Heart left ventricle (tissue), 16 donors: ENCODE measurements at places on chromosomes 3 and 15.

DNA sequence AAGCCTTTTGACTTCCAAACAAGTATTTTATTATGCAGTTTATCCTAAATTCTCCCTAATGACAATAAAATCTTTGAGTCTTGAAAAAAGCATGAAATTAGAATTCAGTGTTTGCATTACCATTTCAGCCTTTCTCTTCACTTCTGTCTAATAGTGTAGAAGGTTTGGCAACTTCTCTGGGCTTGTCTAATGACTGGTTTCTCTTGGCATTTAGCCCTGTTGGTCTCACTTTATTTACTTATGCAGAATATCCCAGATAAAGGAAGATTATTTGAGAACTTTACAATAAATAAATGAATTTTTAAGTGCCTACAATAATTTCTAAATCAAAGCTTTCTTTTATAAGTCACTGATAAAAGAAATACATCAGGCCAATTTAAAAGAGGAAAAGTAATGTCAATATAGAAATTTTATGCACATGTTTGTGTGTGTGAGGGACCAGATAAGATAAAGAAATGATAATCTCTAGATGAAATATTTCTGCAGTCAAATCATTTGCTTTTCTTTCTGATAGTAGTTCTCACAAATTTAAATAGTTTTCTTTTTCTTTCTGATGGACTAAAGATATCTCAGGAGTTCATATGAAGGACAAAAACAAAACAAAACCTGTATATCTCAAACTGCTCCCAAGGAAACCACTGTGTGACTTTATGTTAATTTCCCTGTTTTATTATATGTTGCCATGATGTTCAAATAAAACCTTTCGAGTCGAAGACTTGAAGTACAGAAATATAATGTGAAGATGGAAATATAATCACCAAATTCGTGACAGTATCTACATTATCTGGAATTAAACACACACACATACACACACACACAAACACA, 533.1 kb upstream of the CBLB start:
- DNase-seq: no peak

DNA sequence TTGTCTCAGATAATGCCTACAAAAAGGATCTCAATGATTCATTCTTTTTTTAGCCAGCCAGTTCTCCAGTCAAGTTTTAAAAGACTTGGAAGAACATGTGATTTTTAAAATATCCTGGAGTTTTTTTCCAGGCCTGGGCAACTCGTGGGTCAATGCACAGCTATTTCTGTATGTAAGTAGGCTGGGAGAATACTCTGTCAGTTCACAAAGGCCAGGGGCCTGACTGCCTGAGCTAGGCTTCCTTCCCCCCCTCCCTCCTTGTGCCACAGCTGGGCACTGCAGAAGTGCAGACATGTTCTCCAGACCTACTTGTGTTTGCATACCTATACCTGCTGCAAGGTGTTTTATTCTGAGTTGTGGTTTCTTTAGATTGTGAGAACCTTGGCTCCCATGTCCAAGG, 43.7 kb downstream of the CTDSPL start:
- no peak for DNase-seq

DNA sequence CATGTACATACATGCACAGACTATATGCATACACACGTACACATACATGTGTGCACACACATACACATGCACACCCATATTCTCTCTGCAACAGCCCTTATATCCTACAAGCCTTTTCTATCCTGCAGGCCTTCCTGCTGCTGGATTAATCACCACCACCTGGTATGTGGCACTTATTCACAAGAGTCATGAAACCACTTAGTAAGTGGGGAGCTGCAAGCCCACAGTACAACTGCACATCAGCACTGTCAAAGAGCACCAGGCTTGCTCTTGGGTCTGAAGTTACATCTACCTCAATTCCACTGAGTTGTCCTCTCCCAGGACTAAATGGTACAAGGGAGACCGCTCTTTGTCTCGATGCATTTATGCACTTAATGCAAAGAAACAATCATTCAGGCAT, 233.2 kb downstream of the KLF13 start:
- no peak for DNase-seq

DNA sequence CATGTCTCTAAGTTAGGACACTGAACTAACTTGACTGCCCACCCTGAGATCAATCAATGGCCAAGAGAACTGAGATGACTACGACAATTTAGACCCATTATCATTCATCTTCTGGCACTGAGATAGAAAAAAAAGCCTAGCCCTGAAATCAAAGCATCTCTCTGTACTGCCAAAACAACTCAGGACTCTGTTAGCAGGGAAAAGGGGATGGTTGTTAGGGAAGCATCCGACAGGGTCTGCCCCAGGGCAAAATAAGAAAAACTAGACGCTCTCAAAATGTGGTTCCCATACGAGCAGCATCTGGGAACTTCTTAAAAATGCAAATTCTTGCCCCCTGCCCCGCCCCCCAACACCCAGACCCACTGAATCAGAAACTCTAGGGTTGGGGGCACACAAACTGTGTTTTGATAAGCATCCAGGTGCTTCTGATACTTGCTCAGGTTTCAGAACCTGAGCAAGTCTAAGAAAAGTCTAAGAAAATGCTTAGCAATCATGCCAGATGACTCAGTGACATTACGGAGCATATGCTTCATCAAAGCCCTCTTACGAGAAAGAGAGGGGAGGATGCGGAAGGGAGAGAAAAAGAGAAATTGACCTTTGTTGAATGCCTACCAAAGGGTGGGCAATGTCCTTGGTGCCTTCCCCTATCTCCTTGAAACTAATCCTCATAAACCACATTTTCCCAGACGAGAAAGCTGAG, 172.8 kb upstream of the HES1 start:
- DNase-seq: no peak

- no peak for DNase-seq
Measured at GRCh38 chr3:31699309-31699953, 166.7 kb downstream of the STT3B start.

DNA sequence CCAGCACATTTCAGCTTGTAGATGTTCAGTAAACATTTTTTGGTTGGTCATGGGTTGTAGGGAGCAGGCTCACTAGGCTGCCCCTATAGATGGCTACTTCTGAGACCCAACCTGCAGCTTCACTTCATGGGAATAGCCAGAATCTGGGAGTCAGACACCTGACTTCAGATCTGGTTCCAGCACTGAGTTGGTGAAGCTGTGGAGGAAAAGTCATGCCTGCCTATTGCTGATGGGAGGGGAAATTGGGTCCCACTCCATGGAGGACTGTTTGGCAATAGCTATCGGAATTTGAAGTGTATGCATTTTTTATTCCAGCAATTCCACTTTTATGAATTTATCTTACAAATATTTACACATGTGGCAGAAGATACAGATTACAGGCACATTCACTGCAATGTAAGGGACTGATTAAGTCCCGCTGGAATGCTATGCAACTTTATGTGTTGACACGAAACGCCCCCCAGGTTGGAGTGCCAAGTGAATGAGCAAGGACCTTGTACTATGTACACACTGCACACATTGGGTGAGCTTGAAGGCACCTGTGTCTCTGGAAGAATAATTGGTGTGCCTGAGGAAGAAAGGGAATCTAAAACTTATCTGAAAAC, 7.8 kb upstream of the CCR1 start:
- no peak for DNase-seq

DNA sequence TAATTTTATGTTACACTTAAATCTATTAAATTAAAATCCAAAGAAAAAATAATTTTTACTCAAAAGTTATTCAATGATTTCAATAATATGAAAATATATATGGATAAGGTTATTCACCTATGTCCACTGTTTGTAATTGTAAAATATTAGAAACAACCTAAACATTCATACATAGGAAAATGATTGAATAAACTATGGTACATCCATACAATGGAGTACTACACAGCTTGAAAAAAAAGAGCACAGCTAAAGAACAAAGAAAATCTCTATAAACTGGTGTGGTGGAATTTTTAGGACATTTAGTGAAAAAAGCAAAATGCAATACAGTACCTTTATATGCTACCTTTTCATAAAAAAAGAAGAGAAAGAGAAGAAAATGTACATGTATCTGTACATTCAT, 52.8 kb downstream of the SHOX2 start:
- no peak for DNase-seq

GRCh38 chr3:177833332-177833731, 636.0 kb upstream of the TBL1XR1 start:
- no peak for DNase-seq

GRCh38 chr3:177608443-177608842, 411.2 kb upstream of the TBL1XR1 start:
- no peak for DNase-seq

- DNase-seq: peak; percentile 89
Measured at GRCh38 chr3:138347960-138348753, at the start of gene MRAS. TSS of gene MRAS (plus strand) at chr3:138348579. CDS start at chr3:138372884, 24,305 bp downstream.

GRCh38 chr15:98442379-98442833, 205.9 kb upstream of the IGF1R start:
- DNase-seq: no peak

- DNase-seq: no peak
Measured at GRCh38 chr3:151328298-151328995, 902 bp downstream of the P2RY13 start.

DNA sequence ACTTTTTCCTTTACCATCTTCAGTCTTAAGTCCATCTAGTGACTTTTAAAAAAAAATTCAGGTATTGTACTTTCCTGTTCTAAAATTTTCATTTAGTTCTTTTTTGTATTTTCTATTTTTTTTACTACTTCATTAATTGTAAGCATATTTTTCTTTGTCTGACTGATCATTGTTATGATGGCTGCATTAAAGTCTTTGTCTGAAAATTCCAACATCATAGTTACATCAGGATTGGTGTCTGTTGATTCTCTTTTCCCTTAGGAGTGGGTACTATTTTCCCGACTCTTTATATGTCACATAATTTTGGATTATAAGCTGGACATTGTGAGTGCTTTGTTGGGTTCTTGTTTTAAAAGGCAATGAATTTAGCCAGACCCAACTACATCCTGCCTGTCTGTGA, 34.9 kb upstream of the POLR2M start:
- no peak for DNase-seq

DNA sequence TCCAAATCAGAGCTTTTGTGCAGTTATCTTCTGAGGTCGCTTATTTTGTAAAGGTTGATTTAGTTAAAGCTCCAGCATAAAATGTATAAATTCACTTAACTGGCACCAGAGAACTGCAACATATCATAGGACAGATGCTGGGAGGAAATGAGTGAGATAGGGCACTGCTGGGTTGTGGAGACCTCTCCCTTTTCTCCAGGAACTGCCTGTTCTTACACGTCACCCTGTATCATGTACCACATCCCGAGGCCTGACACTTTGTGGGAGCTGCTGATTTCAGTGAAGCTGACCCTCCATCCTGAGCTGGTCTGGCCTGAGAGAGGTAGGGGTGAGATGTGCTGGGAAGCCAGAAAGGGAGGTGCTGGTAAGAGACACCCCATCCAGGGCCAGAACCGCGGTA, 213.8 kb upstream of the FEZF2 start:
- no peak for DNase-seq

- DNase-seq: peak; percentile 45
Measured at GRCh38 chr3:30440880-30441279, 165.5 kb upstream of the TGFBR2 start.

GRCh38 chr3:196585044-196585757, 16.7 kb downstream of the FBXO45 start:
- DNase-seq: no peak

DNA sequence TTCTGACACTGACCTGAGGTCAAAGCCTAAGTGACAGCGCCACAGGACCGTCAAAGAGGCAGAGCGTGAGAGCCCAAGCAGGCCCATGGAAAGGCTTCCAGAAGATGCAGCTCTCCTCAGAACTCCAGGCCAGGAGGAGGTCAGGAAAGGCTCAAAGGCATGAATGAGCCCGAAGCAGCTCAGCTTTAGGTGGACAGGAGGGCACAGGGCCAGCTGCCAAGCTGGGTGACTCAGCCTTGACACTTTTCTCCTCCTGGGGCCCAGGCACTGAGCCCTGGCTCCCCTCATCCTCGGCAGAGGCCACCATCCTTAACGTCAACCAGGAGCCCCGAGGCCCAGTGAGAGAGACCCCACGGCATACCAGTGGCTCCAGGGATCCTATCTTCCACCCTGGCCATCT, 62.9 kb downstream of the ADCY5 start:
- DNase-seq: peak; percentile 68

DNA sequence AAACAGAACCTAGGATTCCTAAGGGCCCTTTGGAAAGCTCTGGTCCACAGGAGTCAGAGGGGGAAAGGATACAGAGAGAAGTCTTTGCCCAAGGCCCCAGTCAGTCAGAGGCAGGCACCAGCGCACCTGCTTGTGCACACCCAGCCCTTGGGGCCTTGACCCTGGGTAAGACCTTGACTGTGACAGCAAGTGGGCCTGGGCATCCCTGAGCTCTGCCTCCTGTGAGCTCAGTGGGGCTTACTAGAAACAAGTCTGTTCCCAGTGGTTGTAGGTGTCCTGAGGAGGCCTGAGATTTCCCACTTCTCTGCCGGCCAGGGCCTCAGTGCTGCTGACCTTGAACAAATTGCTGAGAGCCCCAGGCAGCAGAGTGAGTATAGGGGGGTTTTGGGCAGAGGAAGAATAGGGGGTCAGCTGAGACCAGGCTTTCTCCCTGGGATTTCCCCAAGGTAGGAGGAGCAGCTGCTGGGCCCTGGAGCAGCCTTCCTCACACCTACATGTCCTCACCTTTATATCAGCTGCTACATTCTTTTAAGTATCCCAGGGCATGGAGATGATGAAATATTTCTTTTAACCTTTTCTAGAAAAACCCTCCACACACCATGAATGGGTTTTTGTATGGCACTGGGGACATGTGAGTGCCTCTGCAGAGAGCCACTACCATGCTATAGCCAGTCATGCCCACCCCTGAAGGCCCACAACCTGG, 9.7 kb upstream of the DAG1 start:
- no peak for DNase-seq

DNA sequence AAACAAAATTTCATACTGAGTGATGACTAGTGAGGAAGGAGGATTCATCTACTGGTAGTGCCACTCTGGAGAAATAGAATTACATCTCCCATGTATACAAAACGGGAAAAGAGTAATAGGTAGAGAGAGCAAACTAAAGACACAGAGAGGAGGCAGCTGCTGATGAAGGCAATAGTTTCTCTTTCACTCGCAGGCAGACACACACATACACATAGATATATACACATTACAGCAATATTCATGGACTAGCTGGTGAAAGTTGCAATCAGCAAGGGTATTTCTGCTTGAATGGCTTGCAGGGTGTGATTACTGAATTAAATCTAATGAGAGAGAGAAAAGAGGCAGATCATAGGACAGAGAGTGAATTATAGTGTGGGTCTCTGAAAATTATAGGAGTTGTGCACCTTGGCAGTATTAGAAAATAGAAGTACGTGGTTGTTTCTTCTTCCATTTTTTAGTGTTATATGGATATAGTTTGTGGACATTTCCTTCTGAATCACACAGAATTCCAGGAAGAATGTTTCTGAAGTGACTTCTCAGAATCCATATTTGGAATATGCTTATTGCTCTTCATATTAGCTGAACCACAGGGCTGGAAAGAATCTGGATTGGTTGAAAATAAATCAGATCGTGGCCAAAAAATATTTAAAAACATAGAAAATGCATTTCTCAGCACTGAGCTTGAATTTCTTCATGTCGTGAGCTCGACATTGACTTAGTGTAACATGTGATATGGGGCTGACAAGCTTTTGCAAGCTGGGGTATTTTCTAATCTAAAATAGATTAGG, 991.2 kb downstream of the TUSC7 start:
- no peak for DNase-seq

GRCh38 chr15:55914446-55914845, 79.0 kb downstream of the NEDD4 start:
- no peak for DNase-seq

GRCh38 chr3:37859908-37860199, 1.8 kb upstream of the CTDSPL start:
- no peak for DNase-seq
